ENCODE measurements at places on chromosomes 13 and 19.
A peak's percentile ranks its signal among the peaks of the same experiment; 100 is the strongest.

DNA sequence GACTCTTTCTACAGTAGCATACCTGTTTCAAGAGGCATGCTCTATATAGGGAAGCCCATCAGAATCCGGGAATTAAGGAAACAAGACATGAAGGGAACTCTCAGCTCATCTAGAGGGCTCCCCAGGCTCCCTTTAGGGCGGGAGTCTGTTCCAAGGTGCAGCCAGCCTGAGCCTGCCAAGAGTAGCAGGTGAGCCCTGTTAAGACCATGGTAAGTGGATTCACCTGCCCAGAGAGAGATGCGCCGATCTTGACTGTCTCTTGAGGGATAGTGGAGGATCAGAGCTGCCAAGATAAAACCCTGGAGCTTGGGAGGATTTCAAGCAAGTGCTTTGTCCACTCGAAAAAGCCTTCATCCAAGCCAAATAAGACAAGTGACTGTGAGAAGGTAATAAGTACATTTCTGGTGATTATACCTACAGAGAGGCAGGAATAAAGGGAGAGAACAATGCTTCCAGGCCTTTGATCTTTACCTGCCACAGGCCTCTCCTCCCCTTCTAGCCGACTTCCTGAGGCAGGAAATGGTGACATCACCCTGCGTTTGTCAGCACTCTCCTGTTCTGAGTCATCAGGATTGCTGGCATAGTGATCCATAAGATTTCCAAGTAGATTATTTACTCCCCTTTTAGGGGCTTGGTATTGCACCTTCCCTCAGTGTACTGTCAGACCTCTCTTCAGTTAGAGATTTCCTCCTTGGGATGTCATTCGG, 31.5 kb downstream of the KLF5 start:
- DNase-seq, result no peak

DNA sequence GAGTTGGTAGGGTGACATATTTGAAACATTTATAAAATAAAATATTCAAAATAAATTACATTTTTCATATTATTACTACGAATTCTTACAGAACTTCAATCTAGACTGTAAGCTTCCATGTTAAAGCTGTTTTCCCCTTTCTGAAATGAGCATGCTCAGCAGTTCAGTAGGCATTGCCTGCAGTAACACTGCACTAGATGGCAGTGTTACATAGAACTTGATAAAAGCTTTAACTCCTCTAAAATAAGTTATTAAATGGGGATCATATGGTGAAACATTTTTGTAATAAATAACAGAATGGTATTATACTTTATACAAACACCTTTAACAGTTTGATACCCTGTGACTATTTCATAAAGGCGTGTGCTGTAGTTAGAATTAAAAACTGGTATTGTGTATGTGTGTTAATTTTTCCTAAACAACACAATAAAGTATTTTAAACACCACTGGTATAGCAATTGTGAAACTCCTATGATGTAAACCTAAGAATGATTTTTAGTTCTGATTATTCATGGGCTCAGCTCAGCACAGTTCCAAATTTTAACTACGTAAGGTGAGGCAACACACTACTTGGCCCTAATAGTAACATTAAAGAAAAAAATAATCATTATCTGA, 11.6 kb upstream of the GPR18 start:
- DNase-seq, result no peak

DNA sequence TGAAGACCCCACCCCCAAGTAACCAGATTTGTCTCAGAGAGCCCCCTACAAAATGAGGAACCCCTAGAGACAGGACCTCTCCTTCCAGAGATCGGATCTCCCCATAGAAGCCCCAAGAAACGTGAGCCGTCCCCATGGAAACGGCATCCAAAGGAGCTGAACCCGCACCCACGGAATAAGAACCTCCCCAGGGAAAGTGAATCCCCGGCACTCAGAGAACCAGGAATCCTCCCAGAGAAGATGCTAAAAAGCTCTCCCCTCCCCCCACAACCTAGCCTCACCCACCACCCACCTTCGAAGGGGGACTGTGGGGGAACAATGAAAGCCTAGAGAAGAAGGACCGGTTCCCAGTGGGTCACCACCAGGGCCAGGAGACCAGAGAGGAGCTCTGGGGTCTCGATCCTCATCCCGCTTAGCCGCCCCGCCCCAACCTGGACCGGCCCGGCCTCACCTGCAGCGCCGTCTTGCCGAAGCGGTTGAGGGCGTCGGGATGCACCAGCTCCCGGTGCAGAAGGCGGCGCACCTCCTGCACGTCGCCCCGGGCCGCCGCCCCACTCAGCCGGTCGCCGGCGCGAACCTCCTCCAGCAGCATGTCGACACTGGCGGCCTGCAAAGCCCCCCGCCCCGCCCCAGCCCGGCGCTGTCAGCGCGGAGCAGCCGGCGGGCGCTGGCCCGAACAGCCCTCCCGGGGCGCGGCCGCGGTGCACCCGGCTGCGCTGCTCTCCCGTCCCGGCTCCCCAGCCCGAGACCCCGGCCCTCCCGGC, 535 bp downstream of the CDKN2D start:
- DNase-seq, result peak; percentile 51

DNA sequence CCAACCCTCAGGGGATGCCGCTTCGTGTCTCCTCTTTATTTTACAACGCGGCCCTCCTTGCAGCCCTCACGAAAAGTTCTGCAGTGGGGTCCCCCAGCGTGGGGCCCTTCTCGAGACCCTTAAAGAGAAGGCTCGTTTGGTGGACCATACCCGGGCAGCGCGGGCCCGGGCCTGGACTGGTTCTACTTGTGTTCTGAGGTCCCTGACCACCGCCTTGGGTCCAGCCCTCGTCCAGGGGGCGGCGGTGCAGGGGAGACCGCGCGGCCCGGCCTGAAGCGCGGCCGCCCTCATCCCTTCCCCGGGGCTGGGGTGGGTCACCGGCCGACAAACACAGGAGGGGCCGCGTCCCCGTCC, 400 bp upstream of the SERP2 start:
- no peak for DNase-seq

DNA sequence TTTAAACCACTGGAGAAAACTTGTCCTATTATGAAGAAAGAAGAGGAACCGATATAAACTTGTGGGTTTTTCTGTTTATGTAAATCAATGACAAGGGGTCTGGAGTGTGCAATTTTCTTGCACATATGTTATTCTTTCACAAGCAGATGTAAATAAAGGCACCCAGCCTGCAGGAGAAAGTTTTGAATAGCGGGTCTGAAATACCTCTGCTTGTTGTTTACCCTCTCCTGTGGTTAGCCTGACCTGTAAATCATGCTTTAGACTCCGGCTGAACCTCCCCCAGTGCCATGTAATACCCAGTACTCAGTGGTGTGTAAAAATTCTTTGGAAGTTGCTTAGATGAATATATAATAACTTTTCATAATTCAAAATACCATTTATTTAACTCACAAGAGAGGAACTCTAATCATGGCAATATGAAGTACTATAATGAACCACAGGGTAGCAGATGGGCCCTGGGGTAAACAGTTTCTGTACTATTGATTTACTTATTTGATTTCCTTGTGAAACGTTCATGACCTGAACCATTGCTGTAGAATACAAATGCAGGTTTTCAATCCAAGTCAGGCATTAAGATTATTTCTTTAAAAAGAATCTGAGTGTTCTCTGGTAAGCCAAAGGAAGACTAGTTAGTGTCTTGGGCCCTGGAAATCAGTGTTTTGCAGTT, 245.1 kb downstream of the LMO7 start:
- DNase-seq, result no peak

- DNase-seq, result no peak
Measured at GRCh38 chr13:30125422-30126073, 181.8 kb downstream of the KATNAL1 start.

DNA sequence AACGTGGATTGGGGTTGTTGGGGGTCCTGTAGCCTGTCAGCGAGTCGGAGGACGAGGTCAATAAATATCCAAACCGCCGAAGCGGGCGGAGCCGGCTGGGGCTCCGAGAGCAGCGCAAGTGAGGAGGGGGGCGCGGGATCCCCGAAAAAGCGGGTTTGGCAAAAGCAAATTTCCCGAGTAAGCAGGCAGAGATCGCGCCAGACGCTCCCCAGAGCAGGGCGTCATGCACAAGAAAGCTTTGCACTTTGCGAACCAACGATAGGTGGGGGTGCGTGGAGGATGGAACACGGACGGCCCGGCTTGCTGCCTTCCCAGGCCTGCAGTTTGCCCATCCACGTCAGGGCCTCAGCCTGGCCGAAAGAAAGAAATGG, 754 bp upstream of the SIX5 start:
- peak; percentile 35 for DNase-seq
